ENCODE measurements at places on chromosomes 5 and 9.

DNA sequence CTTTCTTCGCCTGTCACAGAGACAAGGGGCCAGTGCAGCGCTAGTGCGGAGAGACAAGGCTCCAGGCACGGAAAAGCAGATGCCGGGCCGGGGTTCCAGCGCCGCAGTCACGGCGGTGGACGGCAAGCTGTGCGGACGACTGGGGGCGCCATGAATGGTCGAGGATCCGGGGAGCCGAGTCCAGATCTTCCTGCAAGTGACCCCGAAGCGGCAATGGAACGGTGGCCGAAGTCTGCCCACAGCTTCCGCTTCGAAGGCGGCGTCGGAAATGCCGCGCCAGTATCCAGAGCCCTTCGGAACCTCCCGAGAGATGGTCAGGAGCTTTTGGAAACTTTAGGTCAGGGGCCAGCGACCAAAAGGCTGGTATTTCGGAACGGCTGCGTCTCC, 601 bp upstream of the FAF2 start:
- no peak for DNase-seq

DNA sequence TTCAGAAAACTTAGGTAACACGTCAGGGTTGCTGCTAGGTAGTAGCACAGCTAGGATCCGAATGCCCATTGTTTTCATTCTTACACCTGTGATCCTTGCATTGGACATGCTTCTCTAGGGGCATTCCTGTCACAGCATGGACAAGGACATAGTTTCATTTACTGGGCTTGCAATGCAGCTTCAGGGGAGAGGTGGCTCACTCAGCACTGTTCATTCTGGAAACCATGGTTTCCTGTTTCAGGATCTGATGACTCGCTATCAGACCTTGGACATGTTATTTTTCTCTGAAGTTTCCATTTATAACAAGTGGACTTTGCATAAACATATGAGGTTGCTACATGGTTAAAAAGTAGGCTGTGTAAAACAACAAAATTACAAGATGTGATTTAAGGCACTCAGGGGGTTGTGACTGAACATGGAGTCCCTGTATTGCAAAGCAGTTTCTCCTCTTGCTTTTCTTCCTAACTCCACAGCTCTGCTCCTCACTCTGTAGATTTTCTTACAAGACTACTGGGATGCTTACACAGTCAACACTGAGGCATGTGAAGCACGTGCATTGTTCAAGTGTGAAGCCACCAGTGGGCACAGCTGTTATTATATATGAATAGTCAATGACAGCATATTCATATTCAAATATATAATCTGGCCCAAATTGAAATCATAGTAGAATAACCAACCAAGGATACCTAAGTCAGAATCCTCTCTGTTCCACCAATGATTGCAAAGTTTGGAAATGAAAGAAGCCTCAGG, 66.1 kb upstream of the STK32A start:
- DNase-seq = no peak

DNA sequence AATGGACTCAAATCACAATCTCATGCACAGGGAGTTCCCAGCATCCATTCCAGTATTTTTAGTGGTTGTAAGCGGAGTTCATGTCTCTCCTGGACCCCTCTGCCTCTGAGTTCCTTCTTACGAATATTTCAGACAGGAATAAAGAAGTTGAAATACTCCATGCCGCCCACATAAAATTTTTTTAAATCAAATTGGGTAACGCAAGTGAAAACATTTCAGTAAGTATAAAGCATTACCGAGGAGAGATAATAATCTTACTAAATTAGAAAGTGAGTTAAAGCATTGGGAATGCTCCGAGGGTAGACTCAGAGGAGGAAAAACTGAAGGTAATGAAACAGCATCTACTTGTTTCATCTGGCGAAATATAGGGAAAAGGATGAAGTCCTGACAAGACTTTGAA, 317.6 kb downstream of the ARRDC3 start:
- no peak for DNase-seq

- DNase-seq = no peak
These were observed 64.3 kb upstream of the FCN2 start for GRCh38 chr9:134816264-134816663.

DNA sequence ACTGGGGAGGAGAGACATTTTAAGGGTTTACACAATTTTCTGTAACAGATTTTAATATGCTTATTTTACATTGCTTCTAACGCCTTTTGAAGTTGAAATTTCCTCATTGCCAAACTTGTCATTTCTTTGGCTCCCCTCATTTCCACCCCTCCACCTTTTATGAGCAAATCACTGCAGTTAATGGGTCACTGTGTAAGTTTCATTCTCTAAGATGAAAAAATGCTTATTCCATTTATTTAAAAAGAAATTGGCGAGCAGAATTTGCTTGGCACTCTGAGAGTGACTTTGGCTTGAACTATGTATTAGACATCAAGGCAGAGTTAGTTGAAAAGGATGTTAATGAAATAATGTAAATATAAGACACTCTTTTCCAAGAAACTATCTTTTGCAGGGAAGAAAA, 66.6 kb downstream of the ITGA1 start:
- no peak for DNase-seq

DNA sequence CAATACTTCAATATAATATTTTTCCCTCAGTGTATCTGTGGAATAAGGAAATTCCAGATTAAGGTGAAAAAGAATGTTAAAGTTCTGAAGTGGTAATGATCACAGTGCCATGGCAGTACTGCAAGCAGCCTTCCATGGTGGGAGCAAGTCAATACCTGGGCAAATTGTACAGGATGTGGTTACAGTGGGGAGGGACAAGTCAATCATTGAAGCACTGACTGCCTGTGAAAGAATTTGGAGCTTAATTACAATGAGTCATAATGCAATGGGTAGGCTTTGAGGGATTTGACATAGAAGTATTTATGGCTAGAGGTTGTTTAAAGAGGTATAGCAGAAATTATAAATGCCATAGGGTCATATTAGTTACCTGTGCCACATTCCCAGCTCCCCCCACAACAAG, 786.5 kb upstream of the ACO1 start:
- no peak for DNase-seq

All from stimulated activated CD4-positive, alpha-beta T cell treated with anti-CD3 and anti-CD28 coated beads, Interleukin-1b, Interleukin-23, amount 100 ng/mL, for 4 hours (primary cell).